ENCODE measurements at places on chromosomes 16 and 17.

- no peak for DNase-seq
Observed at GRCh38 chr17:50815400-50815799, 20.0 kb upstream of the WFIKKN2 start.

DNA sequence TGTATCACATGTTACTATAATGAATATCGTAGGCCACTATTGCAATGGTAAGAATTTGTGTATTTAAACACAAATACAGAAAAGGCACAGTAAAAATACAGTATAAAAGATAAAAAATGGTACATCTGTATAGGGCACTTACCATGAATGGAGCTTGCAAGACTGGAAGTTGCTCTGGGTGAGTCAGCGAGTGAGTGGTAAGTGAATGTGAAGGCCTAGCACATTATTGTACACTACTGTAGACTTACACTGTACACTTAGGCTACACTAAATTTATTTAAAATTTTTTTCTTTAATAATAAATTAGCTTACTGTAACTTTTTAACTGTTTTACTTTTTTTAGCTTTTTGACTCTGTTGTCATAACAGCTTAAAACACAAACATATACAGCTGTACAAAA lies 42.5 kb downstream of the AKAP10 start:
- no peak for DNase-seq

DNA sequence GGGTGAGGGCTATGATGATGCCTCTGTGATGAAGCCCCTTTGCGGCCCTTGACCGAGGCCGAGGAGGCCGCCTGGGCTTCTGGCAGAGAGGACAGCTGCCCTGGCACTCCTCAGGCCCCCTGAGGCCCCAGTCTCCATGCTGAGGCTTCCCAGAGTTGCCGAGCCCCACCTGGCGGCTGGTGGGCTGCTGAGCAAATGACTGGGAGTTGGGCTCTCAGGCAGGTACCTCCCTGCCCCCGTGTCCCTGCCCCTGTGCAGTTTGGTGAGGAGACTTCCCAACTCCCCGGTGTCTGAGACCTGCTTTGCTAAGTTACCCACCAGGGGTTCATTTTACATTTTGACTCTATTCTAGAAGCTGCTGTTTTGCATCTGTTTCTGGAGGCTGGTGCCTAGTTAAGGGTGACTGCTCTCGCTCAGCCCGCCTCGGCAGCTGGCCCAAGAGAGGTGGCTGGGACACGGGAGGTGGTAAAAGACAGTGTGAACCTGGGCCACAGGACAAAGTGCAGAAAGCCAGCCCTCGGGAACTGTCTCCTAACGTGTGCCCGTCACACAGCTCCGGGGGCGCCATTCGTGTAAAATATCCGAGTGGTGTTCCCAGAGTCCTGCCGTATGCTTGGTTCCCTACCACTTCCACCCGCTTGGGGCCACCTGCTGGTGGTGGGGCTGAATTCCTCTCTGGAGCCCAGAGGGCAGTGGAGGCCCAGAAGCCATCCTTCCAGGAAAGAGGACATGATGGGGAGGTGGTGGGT lies 134.5 kb downstream of the RAB11FIP4 start:
- no peak for DNase-seq

- no peak for DNase-seq
Observed at GRCh38 chr16:3046641-3047386, 453 bp downstream of the MMP25 start.

- DNase-seq, result no peak
Observed at GRCh38 chr17:32870027-32870670, 6.8 kb downstream of the MYO1D start.

DNA sequence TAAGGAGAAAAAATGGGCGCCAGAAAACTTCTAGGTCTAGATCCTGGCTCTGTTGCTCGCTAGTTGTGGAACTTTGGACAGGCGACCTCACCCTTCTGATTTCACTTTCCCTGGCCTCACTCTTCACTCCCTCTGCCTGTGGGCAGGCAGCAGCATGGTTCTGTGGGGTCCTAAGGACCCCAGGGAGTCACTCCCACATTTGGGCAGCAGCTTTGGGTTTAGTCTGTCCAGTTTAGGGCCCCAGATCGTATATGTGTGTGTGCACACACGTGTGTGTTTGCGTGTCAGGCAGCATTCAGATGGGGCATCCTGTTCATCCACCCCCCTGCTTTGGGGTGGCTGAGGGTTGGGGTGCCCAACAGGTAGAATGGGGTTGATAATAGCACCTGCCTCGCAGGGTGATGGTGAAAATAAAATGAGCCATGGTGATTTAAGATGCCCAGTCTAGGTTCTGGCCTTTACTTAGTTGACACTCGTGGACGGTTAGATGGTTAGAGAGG lies 102.2 kb downstream of the RAB11FIP4 start:
- no peak for DNase-seq

DNA sequence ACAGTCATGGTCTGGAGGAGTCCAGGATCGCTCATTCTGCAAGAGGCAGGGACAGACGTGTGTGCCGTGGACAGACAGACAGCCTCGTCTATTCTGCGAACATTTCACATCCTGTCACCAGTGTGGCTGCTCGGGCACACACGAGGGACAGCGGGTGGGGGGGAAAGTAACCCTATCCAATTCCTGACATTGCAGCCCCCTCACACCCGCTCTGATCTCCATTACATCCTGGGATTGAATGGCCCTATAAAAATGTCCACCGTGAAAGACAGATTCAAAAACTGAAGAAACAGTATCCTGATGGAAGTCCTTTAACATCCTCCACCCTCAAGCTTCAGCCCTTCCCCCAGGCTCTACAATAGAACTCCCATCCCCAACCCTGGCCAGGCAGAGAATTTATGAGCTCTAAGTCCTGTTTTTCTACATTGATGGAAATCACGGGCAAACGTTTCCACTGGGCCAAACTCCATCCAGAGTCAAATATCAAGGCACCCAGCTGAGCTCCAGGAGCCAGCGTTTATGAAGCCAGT lies 39.4 kb downstream of the HS3ST3A1 start:
- no peak for DNase-seq

GRCh38 chr17:70139449-70139993 lies 29.8 kb upstream of the KCNJ2 start:
- DNase-seq, result no peak

DNA sequence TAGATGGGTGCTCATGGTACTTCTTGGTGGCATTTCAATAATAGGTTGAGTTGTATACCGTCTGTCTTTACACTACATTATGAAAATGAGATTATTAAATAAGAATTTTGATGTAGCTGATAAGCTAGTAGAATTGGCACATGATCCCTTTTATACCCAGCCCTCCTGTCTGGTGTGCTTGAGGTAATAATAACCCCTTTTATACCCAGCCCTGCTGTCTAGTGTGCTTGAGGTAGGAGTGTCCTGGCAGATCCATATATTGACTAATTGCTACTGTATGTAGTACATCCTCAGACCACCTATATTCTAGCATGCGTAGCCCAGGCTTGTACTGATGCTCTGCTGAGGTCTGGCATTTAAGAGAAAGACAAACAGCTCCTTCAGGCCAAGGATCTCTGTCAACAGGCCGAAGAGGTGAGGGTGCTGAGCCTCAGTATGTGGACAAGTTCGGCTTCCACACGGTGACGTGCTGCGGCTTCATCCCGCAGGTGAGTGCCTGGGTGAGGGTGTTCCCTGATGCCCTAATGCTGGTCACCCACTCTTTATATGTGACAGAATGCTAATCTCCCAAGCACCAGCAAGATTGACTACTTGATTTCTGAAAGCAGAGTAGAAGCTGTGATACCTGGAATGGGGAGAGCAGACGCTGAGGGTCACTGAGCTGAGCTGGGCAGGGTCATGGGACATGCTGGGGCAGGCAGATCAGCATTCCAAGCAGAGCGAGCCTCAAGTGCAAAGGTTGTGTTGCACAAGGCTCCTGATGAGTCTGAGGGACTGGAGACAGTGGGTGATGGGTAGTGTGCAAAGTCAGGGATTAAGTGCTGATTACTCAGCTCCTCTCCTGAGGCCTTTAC lies 5.7 kb downstream of the FN3K start:
- DNase-seq, result no peak

- DNase-seq, result no peak
Observed at GRCh38 chr17:31491376-31492131, 100.1 kb downstream of the RAB11FIP4 start.

DNA sequence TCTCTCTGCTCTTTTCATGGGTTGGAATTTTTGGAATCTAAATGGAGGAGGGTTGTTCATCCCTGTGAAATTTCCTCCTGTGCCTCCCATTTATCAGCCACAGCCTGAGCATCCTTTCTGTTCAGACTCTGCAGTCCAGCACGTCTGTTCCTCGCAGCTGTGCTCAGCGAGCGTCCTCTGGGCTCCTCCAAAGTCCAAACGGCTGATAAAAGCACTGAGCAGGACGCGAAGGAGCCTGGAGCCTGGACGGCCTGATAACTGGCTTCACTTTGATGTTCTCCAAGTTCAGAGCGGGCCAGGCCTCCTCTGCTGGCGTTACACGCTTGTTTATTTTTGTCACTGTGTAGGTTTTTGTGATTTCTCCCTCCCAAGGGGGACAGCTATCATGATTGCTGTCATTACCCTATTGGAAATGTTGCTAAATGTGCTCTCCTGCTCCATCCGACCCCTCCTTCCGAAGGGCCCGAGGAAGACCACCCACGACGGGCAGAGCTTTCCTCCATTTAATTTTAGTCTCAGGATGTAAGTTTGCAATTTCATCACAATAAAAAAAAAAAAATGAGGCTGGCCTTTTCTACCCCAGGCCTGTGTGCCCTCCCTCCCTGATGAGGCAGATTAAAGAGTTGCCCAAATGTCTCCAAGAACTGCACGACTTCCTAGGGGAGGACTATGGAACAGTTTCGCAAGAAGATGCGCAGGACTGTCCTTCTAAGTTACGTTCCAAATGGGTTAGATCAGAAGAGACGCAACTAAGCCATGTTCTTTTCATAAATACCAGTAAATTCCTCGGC lies 290.5 kb upstream of the FOXF1 start:
- no peak for DNase-seq

DNA sequence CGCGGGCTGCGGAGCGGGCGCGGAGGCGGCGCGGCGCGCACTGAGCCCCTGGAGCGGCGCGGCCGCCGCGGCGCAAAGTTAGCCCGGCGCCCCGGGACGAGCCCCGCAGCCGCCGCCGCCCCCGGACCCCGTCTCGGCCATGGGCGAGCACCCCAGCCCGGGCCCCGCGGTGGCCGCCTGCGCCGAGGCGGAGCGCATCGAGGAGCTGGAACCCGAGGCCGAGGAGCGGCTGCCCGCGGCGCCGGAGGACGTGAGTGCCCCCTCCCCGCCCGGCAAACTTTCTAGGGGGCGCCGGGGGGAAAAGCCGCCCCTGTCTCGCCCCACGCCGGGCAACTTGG lies 388 bp downstream of the RHBDL3 start:
- no peak for DNase-seq

DNA sequence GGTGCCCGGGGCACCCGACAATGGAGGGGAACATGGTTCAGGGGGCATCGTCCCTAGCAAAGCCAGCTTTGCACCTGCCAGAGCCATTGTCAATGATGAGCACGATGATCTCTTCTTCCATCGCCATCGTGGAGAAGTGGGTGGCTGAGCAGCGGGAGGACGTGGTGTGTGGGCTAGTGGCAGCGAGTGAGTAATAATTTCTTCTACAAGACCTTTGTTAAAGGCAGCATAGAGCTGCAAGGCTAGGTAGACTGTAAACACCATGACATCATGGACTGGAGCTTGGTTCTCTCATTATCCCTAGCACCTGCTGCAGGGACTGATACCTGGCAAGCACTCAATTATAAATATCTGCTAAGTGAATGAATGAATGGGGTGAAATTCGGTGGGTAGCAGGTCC lies 6.7 kb upstream of the HEATR3 start:
- DNase-seq, result no peak

- DNase-seq, result no peak
Observed at GRCh38 chr16:20859699-20860098, 40.5 kb downstream of the DCUN1D3 start.

- no peak for DNase-seq
Observed at GRCh38 chr17:44864831-44865230, 17.1 kb downstream of the HIGD1B start.

- DNase-seq, result no peak
Observed at GRCh38 chr16:24839347-24839972, 6.3 kb upstream of the SLC5A11 start.

- DNase-seq, result no peak
Observed at GRCh38 chr16:3119701-3120408, 7.5 kb downstream of the ZNF205 start.

GRCh38 chr17:34916120-34916519 lies 45.1 kb downstream of the CCT6B start:
- DNase-seq, result no peak

GRCh38 chr17:78793415-78793814 lies 11.3 kb upstream of the CYTH1 start:
- DNase-seq, result no peak

- no peak for DNase-seq
Observed at GRCh38 chr16:66551788-66552285, 539 bp upstream of the CKLF start.

- DNase-seq, result no peak
Observed at GRCh38 chr16:85144026-85144915, 32.0 kb upstream of the CIBAR2 start.

- peak; percentile 77 for DNase-seq
Observed at GRCh38 chr16:2532494-2533141, 1.4 kb upstream of the CEMP1 start.

DNA sequence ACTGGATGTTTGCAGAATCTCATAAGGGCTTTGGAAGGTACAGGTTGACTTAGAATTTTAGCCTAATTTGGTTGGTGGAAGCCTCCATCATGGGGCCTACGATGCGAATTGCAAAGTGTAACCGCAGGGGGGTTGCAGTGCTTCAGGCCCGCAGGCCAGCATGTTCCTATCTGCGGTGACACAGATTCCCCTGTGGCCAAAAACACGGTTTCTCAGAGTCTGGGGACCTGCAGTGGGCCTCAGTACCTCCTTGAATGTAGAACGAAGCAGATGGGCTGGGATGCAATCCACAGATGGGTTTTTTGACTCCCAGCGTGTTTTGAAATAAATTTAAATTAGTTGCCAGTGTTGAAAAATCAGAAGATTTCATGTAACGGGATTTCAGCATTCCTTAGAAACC lies 34.7 kb downstream of the KIAA0513 start:
- no peak for DNase-seq

- no peak for DNase-seq
Observed at GRCh38 chr17:43966276-43966675, 12.5 kb upstream of the PYY start.

GRCh38 chr17:61401389-61402072 lies 1.9 kb downstream of the TBX2 start:
- DNase-seq, result peak; percentile 77

GRCh38 chr17:17820046-17820445 lies 16.7 kb downstream of the SREBF1 start:
- DNase-seq, result no peak
